ENCODE measurements at places on chromosomes 3 and 15.

DNA sequence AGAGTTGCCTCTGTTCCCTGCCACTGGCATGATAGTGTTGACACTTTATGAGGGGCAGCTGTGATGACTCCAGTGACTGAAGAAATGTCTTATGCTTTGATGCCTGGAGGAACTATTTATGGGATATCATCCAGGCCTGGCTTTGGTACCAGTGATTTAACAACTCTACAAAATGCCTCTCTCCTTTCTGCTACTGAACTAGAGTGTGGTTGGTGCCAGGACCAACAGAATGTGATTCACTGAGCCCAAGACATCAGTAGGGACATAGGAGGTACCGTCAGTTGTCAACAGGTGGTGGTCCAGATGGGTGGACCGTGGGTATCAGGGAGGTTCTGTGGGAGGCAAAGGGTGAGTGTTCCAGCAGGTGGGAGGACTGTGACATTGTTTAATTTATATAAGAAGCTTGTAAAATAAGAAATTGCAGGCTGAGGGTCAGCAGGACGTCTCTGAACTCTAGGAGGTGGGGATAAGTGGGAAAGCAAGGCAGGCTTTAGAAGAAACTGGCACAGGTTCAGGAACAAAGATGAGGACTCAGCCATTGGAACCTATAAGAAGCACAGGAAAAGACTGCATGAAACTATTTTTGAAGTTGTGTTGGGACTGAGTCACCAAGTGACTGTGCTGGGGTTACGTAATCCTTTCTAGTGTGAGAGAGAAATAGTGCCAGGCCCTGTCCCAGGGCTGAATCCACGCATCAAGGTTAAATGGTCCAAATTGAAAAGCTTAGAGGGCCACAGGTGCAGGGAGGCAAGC, 28.5 kb upstream of the SLC7A14 start:
- DNase-seq: peak; percentile 25

- no peak for DNase-seq
These were observed 44.4 kb downstream of the IL1RAP start for GRCh38 chr3:190558316-190558715.

GRCh38 chr3:60095516-60095915, 1045.7 kb upstream of the CFAP20DC start:
- DNase-seq: no peak

- DNase-seq: no peak
These were observed 141.1 kb upstream of the SETMAR start for GRCh38 chr3:4162096-4162495.

DNA sequence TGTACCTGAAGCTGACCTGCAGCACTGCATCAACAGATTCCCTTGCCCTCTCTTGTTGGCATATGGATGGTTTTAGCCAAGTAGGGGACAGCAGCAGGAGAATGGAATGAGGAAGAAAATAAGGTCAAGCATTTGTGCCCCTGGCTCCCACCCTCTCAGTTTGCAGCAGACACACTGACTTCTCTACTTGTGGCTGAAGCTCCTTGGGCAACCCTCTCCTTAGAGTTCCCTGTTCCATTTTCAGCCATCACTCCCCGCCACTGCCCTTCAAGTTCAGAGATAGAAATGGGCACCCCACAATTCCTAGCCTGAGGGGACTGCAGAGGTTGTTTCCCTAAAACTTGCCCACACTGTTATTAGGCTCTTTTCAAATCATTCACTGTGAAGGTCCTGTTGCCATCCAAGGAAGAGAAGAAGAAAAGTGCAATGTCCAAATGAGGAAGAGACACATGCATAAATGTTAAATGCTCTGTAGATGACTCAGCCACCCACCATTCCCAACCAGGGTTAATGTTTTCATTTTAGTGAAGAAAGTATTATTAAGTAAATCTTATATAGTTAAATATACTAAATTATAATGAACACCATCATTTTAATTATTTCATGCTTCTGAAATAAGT, 295.9 kb upstream of the UBE2E2 start:
- no peak for DNase-seq

GRCh38 chr15:90617171-90617570, 87.4 kb downstream of the CRTC3 start:
- DNase-seq: no peak

DNA sequence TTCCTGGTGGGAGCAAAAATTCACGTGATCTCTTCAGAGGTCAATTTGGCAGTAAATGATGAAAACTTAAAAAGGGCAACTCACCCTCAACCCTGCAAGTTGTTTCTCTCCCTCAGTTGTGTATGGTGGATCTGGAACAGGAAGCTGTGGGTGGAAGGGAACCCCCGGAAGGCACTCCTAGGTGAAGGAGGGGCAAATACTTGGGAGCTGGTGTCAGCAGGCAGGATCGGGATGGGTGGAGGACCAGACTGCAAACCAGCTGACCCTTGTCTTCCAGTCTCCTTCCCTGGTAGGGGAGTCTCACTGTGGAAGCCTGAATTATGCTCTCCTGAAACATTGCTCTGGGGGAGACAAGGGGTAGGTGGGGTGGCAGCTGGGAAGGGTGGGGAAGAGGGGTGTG, 33.5 kb downstream of the PRR23E start:
- no peak for DNase-seq

GRCh38 chr3:89971329-89971728, 863.9 kb downstream of the EPHA3 start:
- no peak for DNase-seq

- no peak for DNase-seq
These were observed 244.4 kb downstream of the OPA1 start for GRCh38 chr3:193837347-193837827.

DNA sequence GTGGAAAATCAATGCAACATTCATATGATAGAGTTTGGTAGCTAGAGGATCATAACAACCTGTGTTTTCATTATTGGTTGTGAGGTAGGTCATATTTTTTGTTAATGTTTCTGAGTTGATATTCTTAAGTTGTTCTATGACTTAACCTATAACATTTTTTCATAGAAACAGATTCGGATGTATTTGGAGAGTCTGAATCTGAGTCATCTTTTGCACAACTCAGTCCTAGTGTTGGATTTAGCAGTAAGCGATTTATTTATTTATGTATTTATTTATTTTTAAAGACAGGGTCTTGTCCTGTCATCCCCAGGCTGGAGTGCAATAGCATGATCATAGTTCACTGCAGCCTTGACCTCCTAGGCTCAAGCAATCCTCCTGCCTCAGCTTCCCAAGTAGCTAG, 292.8 kb upstream of the ZNF717 start:
- DNase-seq: no peak

- no peak for DNase-seq
These were observed 6.8 kb upstream of the GAP43 start for GRCh38 chr3:115616461-115616860.

- DNase-seq: no peak
These were observed 3.2 kb downstream of the LRRFIP2 start for GRCh38 chr3:37171144-37171543.

DNA sequence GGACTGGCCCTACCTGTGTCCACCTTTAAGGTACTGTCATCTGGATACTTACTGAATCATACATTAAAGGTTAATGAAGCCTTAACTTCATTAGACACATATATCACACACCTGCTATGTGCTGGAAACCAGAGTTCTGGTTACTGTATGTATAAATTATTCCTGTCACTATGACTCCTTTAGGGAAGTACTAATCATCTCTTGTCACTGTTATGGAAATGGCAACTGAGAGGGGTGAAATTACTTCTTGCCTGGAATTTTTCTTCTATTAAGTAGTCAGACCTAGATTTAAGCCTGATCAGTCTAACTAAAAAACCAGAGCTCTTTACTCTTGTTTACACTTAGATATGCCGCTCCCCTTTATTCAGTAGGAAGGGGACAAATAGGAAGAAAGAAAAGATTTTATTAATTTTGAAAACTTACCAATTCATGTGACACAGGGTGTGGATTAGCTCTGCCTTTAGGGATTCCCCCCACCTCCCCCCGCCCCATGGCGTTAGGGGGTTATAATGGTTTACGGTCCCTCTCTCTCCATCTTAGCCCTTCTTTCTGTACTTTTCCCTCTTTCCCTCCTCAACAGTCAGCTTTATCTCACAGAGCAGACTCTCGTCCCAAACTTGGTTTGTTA, 152.5 kb downstream of the KLHL25 start:
- no peak for DNase-seq

DNA sequence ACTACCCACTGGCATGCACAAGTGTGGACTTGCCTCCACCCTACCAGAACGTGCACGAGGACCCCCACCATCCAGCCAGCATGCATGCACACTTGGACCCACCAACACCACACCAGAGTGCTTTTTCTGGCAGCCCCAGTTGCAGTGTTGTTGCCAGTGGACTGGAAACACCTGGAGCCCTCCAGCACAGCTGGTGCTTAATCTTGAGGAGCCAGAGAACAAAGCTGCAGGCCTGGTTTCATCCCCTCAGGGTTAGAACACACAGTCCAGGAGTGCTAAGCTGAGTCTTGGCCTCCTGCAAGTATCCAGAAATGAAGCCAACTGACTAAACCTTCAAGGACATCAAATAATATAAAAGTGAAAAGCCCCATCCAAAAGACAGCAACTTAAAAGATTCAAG, 888.0 kb downstream of the NTRK3 start:
- DNase-seq: no peak

- no peak for DNase-seq
These were observed 130.0 kb downstream of the PLCL2 start for GRCh38 chr3:17014709-17015108.

GRCh38 chr15:101549647-101550046, 60.1 kb upstream of the PCSK6 start:
- no peak for DNase-seq

- DNase-seq: peak; percentile 47
These were observed 177.8 kb downstream of the SERPINI1 start for GRCh38 chr3:167913219-167913835.

DNA sequence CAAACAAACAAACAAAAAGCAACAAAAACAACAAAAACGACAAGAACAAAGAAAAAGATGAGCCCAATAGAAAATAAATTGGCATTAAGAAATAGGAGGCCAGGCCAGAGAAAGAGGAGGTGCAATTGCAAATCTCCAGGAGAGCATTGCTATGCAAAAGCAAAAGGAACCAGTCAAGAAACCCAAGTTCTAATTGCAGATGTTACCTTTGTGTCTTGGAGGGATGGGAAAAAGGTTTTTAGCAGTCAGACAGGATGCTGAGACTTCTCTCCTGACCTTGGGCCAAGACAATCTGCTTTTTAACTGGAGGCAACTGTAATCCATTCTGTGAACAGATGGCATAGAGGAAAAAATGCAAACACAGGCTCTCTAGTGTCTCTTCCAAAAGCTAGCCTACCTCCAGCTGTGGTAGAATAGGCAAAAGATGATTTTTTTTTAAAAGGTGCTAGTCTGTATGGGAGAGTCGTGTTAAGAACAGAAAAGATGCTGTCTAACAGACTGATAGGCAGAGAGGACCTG, 56.4 kb downstream of the LSAMP start:
- DNase-seq: no peak

DNA sequence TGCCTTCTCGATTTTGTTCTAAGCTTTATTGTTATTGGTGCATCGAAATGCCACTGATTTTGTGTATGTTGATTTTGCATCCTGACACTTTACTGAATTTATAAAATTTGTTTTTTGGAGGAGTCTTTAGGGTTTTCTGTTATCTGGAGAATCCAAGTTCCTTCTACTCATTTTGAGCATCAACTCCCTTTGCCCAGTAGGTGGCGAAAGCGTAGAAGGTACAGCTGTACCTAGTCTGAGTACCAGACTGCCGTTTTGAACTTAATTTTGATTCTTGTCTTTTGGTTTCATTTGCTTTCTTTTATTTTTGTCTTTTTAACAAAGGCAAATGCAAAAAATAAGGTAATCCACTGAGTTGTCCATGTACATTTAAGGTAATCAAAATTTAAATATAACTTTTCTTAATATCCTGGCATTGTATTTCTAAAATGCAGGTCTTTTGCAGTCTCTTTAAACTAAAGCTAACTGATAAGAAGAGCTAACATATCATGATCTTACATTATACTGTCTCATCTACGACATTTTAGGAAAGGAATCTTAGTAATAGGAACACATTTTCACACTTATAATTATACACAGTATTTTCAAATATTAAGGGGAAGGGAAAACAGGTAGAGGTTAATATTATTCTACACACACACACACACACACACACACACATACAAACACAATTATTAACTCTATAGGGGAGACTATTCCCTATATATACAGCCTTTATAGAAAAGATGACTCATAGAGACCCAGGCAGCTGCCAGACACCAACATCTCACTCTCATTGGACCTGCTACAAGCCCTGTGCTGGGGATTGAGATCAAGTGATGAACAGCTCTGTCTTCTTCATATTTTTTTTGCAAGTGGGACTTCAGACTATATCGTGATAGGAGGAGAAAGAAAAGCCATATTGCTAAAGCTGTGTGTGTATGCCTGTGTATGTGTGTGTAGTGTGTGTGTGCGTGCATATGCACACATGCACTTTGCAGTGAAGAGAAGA, 71.8 kb downstream of the SYNPR start:
- DNase-seq: peak; percentile 62

DNA sequence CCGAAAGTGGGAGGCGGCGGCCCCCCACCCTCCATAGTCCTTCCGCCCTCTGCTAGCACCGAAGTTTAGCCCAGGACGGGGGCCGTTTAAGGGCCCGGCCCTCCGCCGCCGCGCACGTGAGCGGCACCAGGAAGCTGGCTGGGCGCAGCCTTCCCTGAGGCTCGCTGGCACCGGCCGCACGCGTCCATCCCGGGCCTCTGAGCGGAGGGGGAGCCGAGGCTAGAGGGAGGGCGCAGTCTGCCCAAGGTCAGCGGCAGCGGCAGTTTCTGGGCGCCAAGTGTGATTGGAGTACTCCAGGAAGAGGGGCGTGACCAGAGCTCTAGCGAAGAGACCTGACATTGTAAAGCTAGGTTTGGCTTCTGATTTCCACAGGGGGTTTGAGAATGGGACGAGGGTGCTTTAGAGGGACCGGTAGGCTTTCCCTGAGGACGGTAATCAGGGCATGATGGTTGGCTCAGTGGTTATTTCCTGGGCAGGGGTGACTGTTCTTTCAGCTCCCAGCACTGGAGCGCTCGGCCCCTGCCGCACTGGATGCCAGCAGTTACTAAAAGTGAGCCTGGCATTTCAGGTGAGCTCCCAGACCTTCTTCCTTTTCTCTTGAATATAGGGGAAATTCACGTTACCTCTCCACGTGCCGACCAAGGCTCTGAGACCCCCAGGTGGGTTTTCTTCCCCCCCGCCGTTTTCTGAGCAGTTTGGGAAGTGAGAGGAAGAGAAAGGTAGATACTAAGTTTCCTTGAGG, 853 bp downstream of the TEX264 start:
- DNase-seq: peak; percentile 54

GRCh38 chr3:114929971-114930732, 216.9 kb downstream of the ZBTB20 start:
- DNase-seq: no peak

GRCh38 chr3:52436500-52437149, 8.3 kb downstream of the SEMA3G start:
- DNase-seq: no peak

DNA sequence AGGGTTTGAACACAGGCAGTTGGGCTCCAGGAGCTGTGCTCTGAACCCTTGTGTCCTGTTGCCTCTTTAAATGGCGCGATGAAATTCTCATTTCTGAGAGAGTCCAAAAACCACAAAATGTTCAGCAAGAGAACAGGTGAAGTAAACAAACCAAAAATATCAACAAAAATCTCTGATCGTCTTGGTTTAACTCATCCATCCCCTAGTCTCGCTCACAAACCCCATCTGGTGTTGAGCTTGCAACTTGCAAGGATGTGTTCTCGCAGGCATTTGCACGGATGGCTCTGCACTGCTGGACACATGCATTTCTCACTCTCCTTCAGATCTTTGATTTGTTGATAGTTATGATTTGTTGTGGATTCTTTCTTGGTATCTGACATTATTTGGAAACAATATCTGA, 31.1 kb downstream of the FAH start:
- DNase-seq: peak; percentile 8
